ENCODE measurements at places on chromosomes 2 and 18.
A peak's percentile ranks its signal among the peaks of the same experiment; 100 is the strongest.

DNA sequence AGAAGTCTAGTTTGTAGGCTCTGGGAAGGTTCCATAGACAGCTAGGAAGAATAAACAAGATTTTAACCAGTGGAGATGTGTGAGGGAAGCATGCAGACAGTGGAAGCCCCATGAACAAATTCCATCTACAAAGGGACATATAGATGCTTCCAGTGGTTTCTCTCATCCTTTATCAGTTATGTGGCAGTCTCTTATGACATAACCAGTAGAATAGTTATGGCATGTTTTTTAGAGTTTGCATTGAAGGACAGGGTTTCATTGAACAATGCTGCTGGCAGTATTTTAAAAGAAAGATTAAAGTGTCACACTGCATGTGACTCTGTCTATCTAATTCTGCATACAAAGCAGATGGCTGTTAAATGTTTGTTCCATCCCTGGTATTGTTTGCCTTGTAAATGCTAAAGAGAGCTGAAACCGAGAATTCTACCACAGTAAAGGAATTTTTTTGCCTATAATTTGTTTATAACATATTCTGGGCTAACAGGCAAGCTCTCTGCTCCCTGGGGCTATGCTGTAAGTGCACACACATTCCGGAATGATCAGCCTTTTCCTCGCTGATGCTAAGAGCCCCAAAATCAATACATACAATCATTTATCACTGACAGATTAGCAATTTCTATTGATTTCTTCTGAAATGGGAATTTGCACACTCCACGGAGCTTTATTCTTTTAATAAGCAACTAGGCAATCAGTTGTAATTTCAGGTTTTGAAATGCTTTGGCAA is 76.8 kb upstream of the PELI1 start:
- DNase-seq, result no peak

- DNase-seq, result no peak
These were observed 278.7 kb downstream of the BCL2 start for GRCh38 chr18:63040788-63041410.

DNA sequence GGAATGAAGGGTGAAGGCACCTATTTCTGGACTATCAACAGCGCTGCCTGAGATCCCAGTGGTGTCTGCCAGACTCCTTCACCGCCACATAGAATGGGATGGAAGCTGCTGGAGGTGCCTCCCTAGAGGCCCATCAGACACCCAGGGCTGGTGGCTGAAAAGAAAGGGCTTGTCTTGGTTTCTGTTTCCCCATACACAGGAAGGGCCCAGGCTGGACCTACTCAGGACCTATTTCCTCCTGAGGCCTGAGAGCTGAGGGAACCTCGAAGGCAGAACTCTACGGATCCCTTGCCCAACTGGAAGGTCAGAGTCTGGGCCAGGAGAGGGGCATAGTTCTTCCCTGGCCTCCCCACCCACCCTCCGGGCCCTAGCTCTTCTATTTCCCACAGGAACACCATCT is 2.9 kb upstream of the CLEC4F start:
- DNase-seq, result no peak

- no peak for DNase-seq
These were observed 72.2 kb downstream of the LNPK start for GRCh38 chr2:175929850-175930249.

DNA sequence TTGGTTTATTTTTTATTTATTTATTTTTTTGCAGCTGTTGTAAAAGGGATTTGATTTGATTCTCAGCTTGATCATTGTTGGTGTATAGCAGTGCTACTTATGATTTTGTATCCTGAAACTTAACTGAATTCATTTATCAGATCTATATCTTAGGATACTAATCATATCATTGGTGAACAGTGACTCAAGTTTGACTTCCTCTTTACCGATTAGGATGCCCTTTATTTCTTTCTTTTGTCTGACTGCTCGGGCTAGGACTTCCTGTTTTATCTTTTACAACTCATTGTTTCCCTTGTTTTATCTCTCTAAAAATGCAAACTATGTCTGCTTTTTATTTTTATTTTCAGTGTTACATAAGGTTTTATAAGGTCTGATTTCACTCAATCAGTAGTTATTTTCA is 23.6 kb downstream of the SP100 start:
- no peak for DNase-seq

GRCh38 chr2:42974721-42975717 is 182.6 kb upstream of the HAAO start:
- peak; percentile 56 for DNase-seq

DNA sequence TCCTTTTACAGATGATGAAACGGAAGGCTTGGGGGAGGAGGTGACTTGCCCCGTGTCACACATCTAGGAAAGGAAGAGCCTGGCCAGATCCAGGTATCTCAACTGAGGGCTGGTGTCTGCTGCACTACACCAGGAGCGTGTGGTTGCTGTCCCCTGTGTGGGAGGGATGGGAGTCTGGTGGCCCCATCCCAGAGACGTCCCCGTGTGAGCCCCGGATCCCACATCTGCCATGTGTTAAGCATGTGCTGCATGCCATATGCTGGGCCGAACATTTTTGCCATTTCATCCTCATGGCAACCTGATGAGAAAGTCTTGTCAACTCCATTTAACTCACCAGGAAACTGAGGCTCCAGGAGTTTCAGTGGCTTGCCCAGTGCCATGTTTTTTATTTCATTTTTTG is 4.2 kb downstream of the GAREM2 start:
- no peak for DNase-seq

DNA sequence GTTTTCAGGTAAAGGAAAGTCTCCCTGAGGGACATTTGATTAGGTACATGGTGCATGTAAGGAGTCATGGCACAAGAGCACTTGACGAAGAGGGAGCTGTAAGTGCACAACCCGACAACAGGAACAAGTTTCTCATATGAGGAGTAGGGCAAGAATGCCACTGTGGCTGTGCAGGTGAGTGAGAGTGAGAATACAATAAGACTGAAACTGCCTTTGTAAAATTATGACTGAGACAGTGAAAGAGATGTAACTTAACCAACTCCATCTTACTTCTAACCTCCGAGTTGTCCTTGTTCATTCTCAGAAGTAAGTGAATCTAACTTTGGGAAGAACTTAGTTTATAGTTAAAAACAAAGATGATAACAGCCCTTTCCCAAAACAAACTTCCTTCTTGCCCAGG is 1025.8 kb upstream of the CNTNAP5 start:
- no peak for DNase-seq

DNA sequence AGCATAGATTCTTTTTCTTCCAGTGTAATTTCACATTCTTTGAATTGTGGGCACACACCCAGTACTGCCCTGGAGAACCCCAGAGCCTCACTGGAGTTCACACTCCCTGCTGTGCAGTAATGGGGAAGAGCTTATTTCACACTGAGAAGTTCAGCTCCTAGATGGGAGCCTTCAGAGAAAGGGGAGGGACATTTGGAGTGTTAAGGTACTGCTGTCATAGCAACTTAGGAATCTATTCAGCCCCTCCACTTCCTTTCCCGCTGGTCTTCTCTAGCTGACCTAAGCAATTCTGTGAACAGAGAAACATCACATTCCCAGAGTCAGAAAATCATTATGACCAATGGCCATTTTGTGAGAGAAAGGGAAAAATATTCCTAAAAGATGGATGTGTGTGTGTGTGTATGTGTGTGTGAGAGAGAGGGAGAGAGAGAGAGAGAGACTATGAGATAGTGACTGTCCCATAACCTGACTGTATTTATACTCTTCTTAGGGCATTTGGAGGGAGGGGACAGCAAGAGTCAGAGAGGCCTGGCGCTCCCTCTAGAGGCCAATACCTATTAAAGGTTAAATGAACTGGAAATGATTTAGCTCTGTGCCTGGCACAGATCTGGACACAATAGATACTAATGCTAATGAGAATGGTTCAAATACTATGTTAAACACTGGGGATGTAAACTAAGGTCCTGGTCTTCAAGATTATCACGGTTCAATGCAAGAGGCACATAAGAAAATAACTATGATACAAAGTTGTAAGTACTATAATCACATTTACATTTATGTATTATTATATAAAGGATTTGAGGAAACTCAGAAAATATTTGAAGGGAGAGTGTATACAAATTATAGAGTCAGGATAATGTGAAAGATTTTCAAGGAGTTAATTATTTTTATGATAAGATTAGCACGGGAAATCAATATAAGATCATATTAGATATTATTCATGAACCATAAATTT is 41.5 kb upstream of the RPE start:
- DNase-seq, result peak; percentile 39

- no peak for DNase-seq
These were observed 95.7 kb upstream of the STPG4 start for GRCh38 chr2:47250586-47251403.

- DNase-seq, result no peak
These were observed 34.9 kb upstream of the SLC35G4 start for GRCh38 chr18:11574545-11574944.

GRCh38 chr2:157805519-157805918 is 70.6 kb downstream of the ACVR1 start:
- no peak for DNase-seq
